ENCODE measurements at places on chromosomes 7 and 10. TPM values are rescaled to one million over a fixed set of nuclear protein-coding genes. Genes with fewer than 3 reads are reported as not detected.

GPR26 gene
- total RNA-seq: not detected

ODAD2 gene
- total RNA-seq: 9.7 TPM

SAMD9L gene
- total RNA-seq: not detected

GRID2IP gene
- not detected for total RNA-seq

ZRANB1 gene
- 21.8 TPM for total RNA-seq

DNA sequence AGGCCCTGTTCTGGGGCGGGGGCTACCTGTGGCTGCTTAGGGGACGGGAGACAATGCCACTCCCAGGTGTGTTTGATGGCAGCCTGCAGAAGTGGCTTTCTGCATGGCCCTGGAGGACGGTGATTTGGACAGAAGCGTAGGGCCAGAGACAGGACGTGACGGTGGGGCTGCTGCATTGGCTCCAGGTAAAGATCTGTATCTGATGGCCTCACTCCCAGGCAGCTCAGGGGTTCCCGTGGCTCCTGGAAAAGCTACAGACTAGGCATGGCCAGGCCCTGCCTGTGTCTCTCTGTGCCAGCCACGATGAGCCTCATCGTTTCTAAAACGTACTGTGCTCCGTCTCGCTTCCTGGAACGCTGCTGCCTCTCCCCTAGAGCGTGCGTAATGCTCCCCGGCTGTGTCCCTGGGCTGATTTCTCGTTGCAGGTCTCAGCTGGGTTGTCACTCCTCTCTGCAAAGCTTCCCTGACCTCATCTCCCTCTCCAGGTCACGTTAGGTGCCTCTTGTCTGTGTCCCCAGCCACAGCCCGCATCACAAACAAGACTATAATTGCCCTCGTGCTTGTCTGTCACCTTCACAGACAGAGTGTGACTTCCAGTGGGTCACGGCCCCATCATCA, 12.6 kb downstream of the GTF2IRD1 start:
- no peaks in the 10 kb centered on the region for H3K4me1 ChIP-seq
- peak; percentile 43 for DNase-seq
- no peak overlapping the region for H3K4me3 ChIP-seq
- no peaks in the 10 kb centered on the region for H3K27me3 ChIP-seq
- peak overlapping the region; percentile 2 for H3K27ac ChIP-seq

GRCh38 chr7:32952876-32953275, 4.4 kb upstream of the FKBP9 start:
- peaks cover 1% of the 10 kb centered on the region for H3K4me1 ChIP-seq
- peaks cover 56% of the 10 kb centered on the region for H3K27me3 ChIP-seq
- no peak for DNase-seq
- H3K4me3 ChIP-seq: no peak overlapping the region

DNA sequence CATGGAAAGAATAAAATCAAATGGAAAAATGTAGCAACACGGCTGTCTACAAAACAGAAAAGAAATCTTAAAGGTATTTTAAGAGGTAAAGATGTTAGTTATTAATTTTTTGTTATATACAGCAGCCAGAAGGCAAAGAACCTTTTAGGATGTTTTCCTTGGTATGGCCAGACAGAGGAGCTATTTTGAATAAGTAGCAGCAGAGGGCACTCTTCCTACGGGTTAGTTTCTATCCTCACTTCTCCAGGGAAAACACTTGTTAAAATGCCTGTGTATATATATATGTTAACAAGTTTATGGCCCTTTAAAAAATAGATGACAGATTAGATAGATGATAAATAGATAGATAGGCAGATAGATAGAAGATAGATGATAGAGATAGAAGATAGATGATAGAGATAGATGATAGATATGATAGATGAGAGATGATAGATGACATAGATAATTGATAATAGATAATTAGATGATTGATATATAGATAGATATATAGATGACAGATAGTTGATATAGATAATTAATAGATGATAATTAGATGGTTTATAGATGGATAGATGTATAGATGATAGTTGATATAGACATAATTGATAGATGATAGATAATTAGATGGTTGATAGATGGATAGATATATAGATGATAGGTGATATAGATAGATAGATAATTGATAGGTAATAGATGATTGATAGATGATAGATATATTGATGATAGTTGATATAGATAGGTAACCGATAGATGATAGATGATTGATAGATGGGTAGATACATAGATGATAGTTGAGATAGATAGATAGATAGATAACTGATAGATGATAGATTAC, 57.8 kb upstream of the WIPF3 start:
- H3K36me3 ChIP-seq: no peaks in the 10 kb centered on the region
- H3K27ac ChIP-seq: no peak overlapping the region
- peak; percentile 71 for DNase-seq
- H3K4me1 ChIP-seq: no peaks in the 10 kb centered on the region

- H3K4me1 ChIP-seq: peaks cover 23% of the 10 kb centered on the region
- H3K36me3 ChIP-seq: no peaks in the 10 kb centered on the region
- DNase-seq: no peak
- H3K4me3 ChIP-seq: no peak overlapping the region
- peaks cover 8% of the 10 kb centered on the region for H3K27me3 ChIP-seq
Observed at GRCh38 chr10:117249493-117250093, 8.7 kb downstream of the SLC18A2 start.

GRCh38 chr10:8056871-8057331, 2.4 kb downstream of the GATA3 start:
- peak; percentile 46 for DNase-seq
- H3K36me3 ChIP-seq: no peaks in the 10 kb centered on the region
- H3K27ac ChIP-seq: no peak overlapping the region
- H3K4me3 ChIP-seq: no peak overlapping the region
- peaks cover 100% of the 10 kb centered on the region for H3K27me3 ChIP-seq

DNA sequence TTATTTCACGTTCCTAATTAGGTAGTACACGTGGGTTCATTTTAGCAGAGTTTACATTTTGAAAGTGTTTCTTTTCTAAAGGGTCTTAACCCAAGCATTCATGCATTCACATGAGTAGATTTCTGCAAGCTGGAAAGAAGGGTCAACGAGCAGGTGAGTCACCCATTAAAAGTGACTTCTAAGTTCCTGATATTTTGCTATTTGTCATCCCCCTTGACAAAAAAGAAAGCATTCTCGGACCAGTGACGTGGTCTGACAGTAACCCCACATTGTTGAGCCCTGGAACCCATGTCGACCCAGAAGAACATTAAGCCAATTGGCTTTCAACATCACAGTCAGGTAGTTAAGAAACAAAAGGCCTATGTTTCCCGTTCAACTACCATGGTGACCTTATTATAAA, 49.6 kb downstream of the ABCB5 start:
- no peak overlapping the region for H3K27ac ChIP-seq
- no peak overlapping the region for H3K4me3 ChIP-seq
- peaks cover 4% of the 10 kb centered on the region for H3K4me1 ChIP-seq
- no peaks in the 10 kb centered on the region for H3K27me3 ChIP-seq

GRCh38 chr7:24750441-24751055, 6.7 kb downstream of the GSDME start:
- no peak overlapping the region for H3K27ac ChIP-seq
- DNase-seq: no peak
- H3K27me3 ChIP-seq: peaks cover 4% of the 10 kb centered on the region
- H3K4me1 ChIP-seq: peaks cover 7% of the 10 kb centered on the region
- no peak overlapping the region for H3K4me3 ChIP-seq

GRCh38 chr10:8102708-8103401, 48.4 kb downstream of the GATA3 start:
- H3K27me3 ChIP-seq: no peaks in the 10 kb centered on the region
- no peaks in the 10 kb centered on the region for H3K36me3 ChIP-seq
- DNase-seq: no peak
- no peak overlapping the region for H3K27ac ChIP-seq
- no peak overlapping the region for H3K4me3 ChIP-seq

- no peak for DNase-seq
- H3K4me1 ChIP-seq: peaks cover 12% of the 10 kb centered on the region
- no peaks in the 10 kb centered on the region for H3K27me3 ChIP-seq
- H3K36me3 ChIP-seq: no peaks in the 10 kb centered on the region
- no peak overlapping the region for H3K4me3 ChIP-seq
Observed at GRCh38 chr10:1752153-1752552, 14.8 kb upstream of the ADARB2 start.

DNA sequence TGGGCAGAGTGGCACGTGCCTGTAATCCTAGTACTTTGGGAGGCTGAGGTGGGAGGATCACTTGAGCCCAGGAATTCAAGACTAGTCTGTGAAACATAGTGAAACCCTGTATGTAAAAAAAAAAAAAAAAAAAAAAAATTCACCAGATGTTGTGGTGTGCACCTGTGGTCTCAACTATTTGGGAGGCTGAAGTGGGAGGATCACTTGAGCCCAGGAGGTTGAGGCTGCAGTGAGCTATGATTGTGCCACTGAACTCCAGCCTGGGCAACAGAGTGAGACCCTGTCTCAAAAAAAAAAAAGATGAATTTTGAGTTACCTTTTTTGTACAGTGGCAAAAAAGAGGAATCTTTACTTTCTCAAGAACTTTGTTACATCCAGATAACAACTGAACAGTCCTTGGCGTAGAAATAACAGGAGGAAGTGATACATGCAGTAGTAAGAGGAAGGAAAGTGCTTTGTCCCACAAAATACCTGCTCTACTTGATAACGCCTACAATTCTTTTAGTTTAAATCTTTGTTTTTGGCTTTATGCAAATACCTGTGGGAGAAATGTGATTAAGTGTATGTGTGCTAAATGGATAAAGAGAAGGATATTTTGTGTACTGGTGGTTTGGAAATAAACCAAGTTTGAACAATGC, 29.3 kb downstream of the SPAG6 start:
- H3K36me3 ChIP-seq: no peaks in the 10 kb centered on the region
- no peak for DNase-seq
- H3K27me3 ChIP-seq: no peaks in the 10 kb centered on the region
- peaks cover 4% of the 10 kb centered on the region for H3K4me1 ChIP-seq
- no peak overlapping the region for H3K27ac ChIP-seq
- no peak overlapping the region for H3K4me3 ChIP-seq

GRCh38 chr7:44521347-44522095, 19.6 kb downstream of the NPC1L1 start:
- no peak overlapping the region for H3K27ac ChIP-seq
- H3K27me3 ChIP-seq: no peaks in the 10 kb centered on the region
- H3K4me3 ChIP-seq: no peak overlapping the region
- H3K36me3 ChIP-seq: no peaks in the 10 kb centered on the region
- no peaks in the 10 kb centered on the region for H3K4me1 ChIP-seq

DNA sequence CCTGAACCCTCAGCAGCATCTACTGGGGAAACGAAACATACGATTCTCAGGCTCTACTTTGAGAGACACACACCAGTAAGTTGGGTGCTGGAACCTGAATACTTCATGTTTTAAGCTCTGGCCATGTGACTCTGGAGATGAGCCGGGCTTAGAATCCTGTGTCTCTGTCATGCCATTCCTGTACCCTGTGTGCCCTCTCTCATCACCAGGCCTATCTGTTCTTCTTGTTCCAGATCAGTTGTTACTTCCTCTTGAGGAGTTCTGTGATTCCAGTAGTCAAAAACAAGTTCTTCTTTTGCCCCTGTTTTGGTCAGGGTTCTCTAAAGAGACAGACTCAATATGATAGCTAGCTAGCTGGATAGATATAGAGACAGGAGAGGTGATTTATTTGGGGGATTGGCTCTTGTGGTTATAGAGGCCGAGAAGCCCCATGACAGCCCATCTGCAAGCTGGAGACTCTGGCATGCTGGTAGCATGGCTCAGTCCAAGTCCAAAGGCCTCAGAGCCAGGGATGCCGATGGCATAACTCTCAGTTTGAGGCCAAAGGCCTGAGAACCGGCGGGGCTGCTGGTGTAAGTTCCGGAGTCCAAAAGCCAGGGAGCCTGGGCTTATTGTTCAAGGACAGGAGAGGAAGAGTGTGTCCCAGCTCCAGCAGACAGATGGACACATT, 54.3 kb downstream of the CHN2 start:
- no peaks in the 10 kb centered on the region for H3K36me3 ChIP-seq
- DNase-seq: no peak
- H3K27ac ChIP-seq: no peak overlapping the region
- no peaks in the 10 kb centered on the region for H3K4me1 ChIP-seq

DNA sequence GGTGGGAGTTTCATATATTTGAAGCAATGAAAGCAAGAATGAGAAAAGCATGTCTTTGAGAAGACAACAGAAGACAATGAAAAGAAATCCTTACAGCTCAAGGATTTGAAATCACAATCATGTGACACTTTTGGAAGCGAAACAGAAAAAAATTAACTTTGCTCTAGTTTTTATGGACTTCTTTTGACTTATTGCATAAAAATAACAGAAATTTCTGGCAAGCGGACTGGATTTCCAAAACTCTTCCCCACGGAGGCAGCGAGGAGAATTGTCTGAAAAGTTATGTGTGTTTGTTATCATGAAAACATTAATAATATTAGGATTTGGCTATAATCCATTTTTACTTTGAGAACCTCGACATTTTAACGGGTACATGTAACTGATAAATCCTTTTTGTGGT, 223.3 kb downstream of the LRMDA start:
- H3K4me3 ChIP-seq: no peak overlapping the region
- H3K27ac ChIP-seq: no peak overlapping the region
- no peak for DNase-seq
- H3K27me3 ChIP-seq: no peaks in the 10 kb centered on the region
- H3K36me3 ChIP-seq: no peaks in the 10 kb centered on the region
- H3K4me1 ChIP-seq: peaks cover 13% of the 10 kb centered on the region
